GM23248 (cell line): ENCODE measurements at places on chromosomes 6 and 20. TPM values are rescaled to one million over a fixed set of nuclear protein-coding genes. Genes with fewer than 3 reads are reported as not detected.

Gene SLC17A1
- not detected in 2 replicates for polyA plus RNA-seq

Gene COQ3
- 8.5 and 8.8 TPM in 2 replicates for polyA plus RNA-seq

Gene SIRPD
- polyA plus RNA-seq = not detected in 2 replicates

Gene BPIFA1
- not detected in 2 replicates for polyA plus RNA-seq

Gene JARID2
- 3.9 and 4.7 TPM in 2 replicates for polyA plus RNA-seq

Gene NKX2-4
- polyA plus RNA-seq = not detected in 2 replicates

Gene OR2B6
- not detected in 2 replicates for polyA plus RNA-seq
